ENCODE measurements at places on chromosomes 16 and 17. TPM values are rescaled to one million over a fixed set of nuclear protein-coding genes. Genes with fewer than 3 reads are reported as not detected.

CD300LG gene
- not detected for total RNA-seq

TCAP gene
- 1.5 TPM for total RNA-seq

ZNF423 gene
- 10.6 TPM for total RNA-seq

SOX15 gene
- 0.49 TPM for total RNA-seq

NSF gene
- total RNA-seq: 51.6 TPM

ZSCAN10 gene
- 0.49 TPM for total RNA-seq

MTMR4 gene
- total RNA-seq: 93.2 TPM

PRR15L gene
- total RNA-seq: not detected

KRT23 gene
- total RNA-seq: 0.25 TPM

ODAD4 gene
- total RNA-seq: 1.7 TPM

NKIRAS2 gene
- total RNA-seq: 31.7 TPM

TMEM100 gene
- total RNA-seq: 3.9 TPM

USP43 gene
- 7.1 TPM for total RNA-seq
